ENCODE measurements at places on chromosomes 11 and 22. TPM values are rescaled to one million over a fixed set of nuclear protein-coding genes. Genes with fewer than 3 reads are reported as not detected.

GRCh38 chr22:27495325-27495724 lies 306.2 kb downstream of the MN1 start:
- no peak for DNase-seq

GRCh38 chr22:38127869-38128268 lies 17.4 kb upstream of the BAIAP2L2 start:
- DNase-seq = no peak

- DNase-seq = no peak
Observed at GRCh38 chr11:55658031-55658573, 3.9 kb upstream of the OR4C6 start.

- no peak for DNase-seq
Observed at GRCh38 chr22:50162391-50162956, 8.1 kb upstream of the PANX2 start.

DNA sequence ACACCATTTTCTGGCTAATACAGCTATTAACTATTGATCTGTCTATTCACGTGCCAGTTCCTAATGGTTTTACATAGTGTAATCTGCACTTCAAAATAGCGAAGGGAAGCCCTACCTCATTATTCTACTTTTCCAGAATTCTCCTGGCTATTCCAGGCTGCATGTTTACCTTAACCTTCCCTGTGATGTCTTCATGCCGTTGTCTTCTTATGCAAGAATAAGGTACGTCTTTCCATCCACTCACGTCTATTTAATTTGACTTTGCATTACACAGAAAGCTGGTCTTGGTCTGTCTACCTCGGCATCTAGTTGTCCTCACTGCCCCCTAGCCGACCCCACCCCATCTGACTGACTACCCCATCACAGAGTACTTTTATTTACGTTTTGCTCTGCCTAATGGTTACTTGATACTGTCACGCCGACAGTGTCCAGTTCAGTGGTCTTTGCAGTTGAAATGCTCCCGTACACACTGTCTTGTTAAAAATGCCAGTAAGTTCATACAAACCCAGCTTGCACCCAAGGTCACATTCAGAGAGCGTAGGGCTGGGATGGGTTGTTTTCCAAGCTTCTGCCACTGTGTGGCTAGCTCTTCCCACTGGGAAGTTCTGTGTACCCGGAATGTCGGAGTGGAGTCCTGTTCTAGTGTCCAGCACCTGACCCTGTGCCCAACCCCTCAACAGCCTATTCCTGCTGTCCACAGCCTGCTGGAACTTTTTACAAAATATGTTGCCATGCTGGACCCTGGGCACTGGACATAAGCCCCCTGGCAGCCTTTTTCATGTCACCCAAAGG lies 15.0 kb downstream of the NEAT1 start:
- DNase-seq = peak; percentile 42

- no peak for DNase-seq
Observed at GRCh38 chr11:121773076-121773475, 320.3 kb upstream of the SORL1-AS1 start.

DNA sequence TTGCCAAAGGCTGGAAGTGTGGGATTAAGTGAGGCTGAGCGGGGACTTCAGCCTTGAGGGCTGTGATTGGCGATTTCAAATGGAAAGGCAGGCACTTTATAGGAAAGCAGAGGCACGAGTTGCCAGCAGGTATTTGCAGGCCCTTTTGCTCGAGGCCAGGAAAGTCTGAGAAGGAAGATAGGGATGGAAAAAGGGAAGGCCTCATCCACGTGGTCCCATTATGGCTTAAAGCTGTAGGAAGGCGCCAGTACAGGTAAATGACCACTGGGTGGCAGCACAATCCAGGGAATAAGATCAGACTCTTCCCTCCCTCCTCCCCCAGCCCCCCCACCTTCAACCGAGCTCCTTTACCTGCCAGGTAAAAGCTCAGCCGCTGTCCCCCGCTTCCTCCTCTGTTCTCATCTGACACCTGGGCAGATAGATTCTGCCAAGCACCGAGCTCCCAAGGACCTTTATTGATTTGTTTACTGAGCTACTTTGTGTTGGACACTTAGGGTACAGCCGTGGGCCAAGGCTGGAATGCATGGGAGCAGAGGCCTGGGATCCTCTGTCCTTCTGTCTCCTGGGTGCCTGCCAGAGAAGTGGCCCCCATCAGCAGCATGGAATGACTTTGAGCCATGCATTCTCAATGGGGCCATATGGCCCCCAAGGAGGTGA lies 7.5 kb downstream of the P2RX3 start:
- DNase-seq = peak; percentile 69

DNA sequence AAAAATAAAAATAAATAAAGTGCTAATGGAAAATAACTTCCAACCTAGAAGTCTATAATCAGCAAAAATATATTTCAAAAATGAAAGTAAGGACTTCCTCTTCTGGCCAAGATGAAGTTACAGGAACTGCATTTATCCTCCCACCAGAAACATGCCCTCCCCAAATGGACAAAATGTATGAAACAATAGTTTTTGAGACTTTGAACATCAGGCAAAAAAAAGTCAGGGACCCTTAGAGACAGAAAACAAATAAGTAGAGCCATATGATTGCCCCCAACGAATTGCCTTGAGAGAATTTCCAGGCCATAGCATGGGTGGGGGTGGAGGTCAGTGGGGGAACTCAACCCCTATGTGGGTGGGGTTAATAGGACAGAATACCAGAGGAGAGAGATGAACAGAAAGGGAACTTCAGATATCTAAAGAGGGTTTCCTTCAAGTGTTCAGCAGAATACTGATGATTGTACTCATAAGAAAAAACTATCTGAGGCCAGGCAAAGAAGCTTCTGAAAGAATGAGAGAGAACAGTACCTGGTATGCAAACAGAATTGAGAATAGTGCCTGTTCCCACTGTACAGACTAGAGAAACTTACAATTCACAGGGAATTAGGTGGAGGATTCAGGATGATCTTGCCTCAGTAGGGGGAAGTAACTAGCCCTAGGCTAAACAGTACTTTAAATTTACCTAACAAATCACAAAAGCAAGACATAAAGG lies 26.6 kb upstream of the IL10RA start:
- DNase-seq = no peak

DNA sequence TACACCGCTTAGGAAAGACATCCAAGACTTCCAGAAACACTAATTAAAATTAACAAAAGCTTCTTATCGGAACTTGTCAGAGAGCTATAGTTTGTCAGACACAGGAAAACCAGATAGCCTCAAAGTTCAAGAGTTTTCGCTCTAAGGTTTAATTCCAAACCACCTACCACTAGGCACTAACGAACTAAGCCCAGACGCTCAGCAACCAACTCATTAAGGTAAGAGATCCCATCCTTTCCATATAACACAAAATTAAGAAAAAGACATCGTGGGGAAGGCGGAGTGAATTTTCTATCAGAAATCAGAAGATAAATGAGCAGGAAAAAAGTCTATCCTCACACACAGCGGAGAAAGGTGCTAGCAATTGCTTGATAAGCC lies 382 bp downstream of the IMMP1L start:
- DNase-seq = no peak

- DNase-seq = no peak
Observed at GRCh38 chr11:112605093-112605666, 344.5 kb upstream of the PLET1 start.

DNA sequence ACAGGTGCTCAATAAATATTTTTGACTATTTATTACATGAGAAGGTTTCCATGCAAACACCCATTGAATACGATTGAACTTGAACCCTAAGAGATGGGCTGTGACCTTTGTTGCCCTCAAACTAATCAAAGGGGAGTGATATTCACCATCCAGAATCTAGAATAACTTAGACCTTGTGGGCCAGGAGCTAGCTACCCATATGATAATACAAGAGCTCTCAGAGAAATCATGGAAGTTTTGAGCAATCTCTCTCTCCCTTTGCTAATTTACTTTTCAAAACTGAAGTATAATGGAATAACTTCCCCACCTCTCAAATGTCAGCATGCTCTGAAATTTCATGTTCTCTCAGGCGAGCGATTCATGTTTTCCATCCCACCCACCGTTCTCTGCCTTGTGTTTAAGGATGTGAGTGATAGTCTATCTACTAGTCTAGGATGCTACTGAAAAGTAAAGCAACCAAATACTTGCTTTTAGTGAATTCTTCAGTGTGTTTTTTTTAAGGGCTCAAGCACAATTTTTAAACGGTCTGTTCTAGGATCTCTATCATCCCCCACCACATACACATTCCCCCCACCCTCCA lies 33.3 kb downstream of the BARX2 start:
- DNase-seq = no peak

DNA sequence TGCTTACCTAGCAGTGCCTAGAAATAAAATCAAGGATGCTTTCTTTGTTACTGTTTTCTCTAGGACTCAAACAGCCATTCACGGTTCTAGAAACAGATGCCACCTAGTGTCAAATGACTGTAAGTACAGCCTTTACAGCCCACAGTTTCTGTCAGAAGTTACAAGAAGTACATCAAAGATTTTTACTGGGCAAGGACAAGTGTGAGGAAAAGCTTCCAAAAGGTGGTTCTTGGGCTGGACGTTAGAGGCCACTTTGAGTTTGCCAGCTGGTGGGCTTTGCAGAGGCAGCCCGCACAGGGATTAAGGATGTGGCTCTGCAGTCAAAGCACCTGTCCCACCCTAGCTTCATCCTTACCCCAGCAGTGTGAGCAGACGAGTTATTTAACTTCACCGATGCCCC lies 6.9 kb downstream of the KMT5B start:
- no peak for DNase-seq

- DNase-seq = no peak
Observed at GRCh38 chr22:27791859-27792241, 9.7 kb downstream of the MN1 start.

DNA sequence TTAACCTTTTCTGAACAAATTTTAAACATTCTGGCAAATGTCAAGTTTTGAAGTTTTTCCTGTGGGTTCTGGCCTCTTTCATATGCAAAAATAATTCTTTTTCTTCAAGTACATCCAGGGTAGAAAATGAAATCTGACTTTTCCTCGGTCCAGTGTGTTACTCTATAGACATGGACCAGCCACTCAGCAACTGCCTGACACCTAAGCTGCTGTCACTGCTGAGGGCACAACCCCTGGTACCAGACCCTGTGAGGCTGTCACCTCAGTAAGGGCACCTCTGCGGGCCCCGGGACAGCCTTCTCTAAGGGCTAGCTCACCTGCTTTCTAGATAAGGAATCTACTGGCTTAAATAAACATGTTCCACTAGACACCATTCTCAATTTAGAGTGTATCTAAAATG lies 33.8 kb downstream of the PPIL2 start:
- DNase-seq = no peak

DNA sequence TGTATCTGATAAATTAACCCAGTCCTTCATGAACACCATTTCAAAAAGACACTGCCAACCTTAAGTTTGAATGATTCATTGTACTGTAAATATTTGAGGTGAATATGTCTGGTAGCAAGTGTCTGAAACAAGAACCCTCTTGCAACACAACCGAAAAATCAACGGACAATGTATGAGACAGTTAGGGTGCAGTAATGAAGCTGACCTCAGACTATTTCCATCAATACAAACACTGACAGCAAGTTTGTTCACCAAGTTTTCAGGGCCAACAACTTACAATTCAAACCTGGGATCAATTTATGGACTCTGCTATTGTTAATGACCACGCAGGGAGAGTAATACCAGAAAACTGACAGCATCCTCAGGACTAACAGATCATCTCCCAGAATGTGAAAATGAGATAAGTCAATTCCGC lies 126.3 kb downstream of the CADM1 start:
- no peak for DNase-seq

DNA sequence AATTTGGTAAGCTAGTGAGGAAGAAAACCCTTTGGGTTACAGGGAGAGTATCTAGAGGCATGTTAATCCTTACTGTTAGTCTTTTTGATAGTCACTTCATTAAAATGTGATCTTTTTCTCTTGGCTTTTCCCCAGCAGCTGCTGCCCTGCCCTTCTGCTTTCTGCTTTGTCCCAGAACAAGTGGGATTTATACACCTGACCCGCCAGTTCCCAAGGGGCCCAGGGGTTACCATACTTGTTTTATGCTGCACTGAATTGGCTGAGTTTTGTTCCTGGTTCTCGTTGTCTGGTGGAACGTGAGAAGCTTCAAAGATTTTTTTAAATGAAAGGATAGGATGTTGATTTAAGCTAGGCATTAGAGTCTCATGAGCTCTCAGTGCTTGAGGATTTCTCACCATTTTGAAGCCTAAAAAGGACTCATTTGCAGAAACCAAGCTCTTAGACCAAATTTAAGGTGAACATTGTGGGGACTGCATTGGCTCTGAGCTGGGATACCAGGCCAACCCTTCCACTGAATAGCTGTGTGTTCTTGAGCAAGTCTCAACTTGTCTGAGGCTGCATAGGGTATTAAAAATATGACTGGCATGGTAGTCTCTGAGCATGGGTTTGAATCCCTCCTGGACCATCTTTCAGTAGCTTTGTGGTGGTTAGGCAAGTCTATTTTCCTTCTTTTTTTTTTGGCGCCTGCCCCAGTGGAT lies 6.6 kb downstream of the LIMK2 start:
- no peak for DNase-seq

DNA sequence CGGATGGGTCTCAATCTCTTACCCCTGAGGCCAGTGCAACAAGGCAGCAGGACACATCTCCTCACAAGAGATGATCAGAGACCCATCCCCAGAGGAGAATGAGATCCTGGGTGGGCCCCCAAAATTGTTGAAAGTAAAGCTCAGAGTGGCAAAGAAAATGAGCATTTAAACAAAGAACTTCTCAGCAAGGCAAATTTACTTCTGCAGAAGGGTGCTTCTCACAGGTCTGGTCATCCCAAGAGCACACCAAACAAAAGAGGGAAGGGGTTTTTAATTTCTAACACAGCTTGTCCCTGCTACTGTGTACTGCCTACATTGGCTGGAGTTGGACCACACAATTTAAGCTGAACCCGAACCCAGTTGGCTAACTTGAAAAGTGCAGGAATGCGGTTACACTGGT lies 1628.6 kb upstream of the RAG2 start:
- no peak for DNase-seq

Gene KCNK4
- not detected for total RNA-seq

Gene BEST1
- 9.4 TPM for total RNA-seq

Gene ELMOD1
- total RNA-seq = 0.39 TPM

Data from ureter (tissue), 1 donor.